ENCODE measurements at places on chromosomes 11 and 22.

DNA sequence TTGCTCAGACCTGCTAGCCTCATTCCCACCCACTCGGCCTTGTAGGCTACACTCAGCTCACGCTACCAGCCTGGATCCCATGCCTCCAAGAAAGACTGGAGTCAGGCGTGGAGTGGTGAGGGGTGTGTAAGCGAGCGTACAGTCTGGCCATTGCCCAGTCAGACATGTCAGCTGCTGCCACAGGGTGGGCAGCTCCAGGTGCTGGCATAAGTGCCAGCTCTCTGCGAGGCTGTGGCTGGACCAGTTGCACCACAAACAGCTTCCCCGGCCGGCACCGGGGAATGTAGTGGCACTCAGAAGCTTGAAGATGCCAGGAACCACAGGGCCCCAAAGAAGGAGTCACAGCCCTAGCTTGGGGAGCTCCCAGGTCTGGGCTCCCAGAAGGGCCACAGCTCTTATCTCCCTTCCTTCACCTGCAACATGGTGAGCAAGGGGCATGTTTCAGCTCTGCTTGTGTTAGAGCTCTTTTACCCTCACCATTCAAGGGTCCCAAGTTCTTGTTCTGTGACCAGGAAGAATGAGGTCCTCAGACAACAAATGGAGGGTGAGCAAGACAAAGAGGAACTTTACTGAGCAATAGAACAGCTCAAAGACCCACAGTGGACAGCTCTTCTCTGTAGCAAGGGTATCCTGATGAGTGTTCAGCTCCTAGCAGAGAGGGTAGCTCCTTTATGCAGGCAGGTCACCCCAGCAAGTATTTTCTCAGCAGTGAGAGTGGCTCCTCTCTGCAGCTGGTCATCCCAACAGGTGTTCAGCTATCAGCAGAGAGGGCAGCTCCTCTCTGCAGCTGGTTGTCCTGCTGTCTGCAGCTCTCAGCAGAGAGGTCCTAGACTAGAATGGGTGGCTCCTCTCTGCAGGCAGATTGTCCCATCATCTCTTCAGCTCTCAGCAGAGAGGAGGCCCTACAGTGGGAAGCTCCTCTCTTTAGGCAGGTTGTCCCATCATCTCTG, 6.0 kb downstream of the SBF2 start:
- no peak for DNase-seq

DNA sequence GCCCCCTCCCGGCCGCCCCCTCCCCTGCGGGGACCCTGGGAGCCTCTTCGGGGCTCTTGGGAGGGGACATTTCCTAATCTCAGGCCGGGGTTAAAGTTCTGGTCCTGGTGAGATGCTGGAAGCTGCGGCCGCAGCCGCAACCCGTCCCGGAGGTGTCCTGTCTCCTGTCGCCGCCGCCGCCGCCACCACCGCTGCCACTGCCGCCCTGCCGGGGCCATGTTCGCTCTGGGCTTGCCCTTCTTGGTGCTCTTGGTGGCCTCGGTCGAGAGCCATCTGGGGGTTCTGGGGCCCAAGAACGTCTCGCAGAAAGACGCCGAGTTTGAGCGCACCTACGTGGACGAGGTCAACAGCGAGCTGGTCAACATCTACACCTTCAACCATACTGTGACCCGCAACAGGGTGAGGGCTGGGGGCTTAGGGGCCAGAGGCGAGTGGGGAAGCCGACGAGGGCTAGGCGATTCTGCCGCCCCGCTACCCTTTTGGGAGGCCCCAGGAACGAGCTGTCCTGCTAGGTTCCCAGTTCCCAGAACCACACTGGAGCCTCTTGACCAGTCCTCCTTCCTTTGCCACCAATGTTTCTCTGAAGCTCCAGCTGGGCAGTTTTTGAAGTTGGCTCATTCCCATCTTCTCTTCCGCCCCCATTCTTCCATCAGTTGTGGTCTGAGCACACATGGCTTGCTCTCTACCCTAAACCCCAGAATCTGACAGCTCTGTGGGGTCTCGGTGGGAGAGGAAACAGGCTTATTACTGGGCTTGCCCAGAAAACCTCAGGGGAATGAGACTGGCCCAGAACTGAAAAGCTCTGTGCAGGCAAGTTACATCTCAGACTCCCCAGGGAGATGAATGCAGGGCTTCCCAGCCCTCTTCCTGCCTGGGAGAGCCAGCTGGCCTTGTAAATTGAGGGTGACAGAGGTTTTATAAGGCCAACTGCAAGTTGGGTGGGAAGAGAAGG, 781 bp downstream of the SIDT2 start:
- DNase-seq: peak; percentile 67

DNA sequence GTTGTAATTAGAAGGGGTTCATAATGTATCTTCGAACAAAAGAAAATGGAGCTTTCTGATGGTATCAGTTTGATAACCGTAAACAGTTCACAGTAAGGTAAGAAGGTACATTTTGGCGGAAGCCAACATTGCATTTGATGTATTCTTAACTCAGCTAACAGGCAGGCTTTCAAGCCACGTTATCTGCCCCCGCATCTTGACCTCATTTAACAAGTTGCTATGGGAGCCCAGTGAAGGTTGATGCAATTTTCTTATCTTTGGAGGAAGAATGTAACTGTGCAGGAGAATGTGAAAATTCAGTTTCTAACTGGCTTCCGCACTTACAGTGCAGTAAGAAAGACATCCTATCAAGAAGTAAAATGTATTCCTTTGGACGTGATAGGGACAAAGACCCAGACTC, 110.6 kb downstream of the ETS1 start:
- DNase-seq: peak; percentile 89

- DNase-seq: no peak
Measured at GRCh38 chr22:23237201-23237798, 57.0 kb downstream of the BCR start.

DNA sequence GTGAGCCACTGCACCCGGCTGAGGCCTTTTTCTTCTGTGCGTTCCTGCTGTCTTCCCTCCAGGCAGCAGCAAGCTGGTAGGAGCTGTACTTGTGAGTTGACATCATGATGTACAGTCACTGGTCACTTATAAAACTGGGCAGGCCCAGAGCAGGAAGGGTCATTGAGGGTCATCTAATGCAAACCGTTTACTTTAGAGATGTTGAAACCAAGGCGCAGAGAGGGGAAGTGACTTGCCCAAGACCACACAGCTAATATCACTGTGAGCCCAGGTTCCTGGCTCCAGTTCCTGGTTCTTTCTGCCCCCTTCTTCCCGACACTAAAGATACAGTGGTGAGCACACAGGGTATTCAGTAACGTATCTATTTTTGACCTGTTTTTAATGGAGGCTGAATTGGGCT, 27.3 kb downstream of the PTPRJ start:
- no peak for DNase-seq

- DNase-seq: no peak
Measured at GRCh38 chr22:49008682-49009235, 818.9 kb downstream of the BRD1 start.

DNA sequence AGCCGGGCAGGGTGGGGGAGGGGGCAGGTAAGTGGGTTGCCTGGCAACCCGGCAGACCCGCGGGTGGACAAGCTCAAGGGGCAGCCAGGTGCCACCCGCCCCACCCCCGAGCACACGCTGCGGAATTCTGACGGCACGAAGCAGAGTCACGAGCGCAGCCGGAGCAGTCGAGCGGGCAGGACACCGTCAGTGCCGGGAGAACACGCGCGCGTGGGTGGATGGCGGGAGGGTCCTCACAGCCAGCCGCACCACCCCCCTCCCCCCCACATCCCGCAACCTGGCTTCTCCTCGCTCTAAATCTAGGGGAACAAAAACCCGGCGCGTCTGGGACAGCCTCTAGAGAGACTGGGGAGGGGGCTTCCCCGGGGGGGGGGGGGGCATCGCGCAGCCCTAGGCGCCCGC, 133.1 kb upstream of the HSD17B12 start:
- no peak for DNase-seq

DNA sequence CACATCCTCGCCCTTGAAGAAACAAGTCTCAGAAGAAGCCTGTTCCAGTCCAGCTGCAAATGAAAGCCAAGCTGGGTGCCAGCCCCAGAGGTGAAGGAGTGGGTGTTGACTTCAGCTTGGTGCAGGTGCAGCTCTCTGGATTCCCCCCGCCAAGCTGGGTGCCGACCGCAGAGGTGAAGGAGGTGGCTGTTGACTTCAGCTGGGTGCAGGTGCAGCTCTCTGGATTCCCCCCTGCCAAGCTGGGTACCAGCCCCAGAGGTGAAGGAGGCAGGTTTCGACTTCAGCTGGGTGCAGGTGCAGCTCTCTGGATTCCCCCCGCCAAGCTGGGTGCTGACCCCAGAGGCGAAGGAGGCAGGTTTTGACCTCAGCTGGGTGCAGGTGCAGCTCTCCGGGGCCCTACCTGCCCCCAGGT, 1234.0 kb downstream of the TBC1D22A start:
- no peak for DNase-seq

DNA sequence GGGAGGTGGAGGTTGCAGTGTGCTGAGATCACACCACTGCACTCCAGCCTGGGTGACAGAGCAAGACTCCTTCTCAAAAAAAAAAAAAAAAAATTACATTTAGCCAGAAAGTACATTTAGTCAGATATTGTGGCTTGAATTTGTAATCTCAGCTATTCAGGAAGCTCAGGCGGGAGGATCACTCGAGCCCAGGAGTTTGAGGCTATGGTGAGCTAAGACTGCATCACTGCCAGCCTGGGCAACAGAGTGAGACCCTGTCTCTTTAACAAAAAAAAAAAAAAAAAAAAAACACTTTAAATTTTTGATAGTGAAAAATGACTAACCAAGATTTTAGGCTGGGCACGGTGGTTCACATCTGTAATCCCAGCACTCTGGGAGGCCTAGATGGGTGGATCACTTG, 27.3 kb downstream of the MRTFA start:
- no peak for DNase-seq

- DNase-seq: no peak
Measured at GRCh38 chr11:68186061-68186460, 27.0 kb downstream of the KMT5B start.

GRCh38 chr11:47857485-47857884, 9.3 kb upstream of the NUP160 start:
- no peak for DNase-seq

DNA sequence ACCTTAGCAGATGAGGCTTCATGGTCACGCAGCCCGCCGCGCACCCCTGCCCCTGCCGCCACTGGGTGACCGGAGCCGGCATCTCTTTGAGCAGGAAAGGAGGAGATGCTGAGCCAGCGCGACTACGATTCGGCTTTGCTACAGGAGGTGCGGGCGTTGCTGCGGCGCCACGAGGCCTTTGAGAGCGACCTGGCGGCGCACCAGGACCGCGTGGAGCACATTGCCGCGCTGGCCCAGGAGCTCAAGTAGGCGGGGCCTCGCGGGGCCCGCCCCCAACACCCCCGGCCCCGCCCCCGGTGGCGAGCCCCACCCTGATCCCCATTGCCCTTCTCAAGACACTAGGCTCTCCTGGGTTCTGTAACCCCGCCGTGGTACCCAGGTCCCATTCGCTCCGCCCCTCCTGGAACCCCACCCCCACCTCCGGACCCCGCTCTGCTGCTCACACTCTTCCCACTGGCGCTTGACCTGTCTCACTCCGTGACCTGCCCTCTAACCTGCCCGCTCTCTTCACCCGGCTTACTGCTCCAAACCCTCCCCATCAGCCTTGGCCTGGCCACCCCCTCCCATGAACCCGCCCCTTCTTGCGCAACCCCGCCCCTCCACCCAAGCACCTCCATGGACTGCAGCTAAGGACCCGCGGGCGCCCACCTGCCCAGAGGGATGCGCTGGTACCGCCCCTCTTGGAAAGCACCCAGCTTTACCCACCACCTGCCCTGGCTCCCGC, 9.1 kb downstream of the CTSF start:
- peak; percentile 49 for DNase-seq

- peak; percentile 98 for DNase-seq
Measured at GRCh38 chr22:41939981-41940831, 6.7 kb downstream of the CENPM start.

DNA sequence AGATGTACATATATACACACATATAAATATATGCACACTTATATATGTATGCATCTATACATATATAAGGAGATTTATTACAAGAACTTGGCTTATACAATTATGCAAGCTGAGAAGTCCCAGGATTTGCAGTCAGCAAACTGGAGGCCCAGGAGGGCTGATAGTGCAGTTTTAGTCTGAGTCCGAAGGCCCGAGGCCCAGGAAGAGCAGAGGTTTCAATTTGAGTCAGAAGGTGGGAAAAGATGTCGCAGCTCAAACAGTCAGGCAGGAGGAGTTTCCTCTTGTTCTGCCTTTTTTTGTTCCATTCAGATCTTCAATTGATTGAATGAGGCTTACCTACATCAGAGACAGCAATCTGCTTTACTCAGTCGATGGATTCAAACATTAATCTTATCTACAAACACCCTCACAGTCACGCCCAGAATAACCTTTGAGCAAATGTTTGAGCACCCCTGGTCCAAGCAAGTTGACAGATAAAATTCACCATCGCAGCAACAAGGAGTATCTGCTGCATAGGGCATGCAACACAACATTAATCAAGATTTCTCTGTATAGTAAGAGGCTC, 4.0 kb upstream of the SGSM1 start:
- DNase-seq: peak; percentile 33

DNA sequence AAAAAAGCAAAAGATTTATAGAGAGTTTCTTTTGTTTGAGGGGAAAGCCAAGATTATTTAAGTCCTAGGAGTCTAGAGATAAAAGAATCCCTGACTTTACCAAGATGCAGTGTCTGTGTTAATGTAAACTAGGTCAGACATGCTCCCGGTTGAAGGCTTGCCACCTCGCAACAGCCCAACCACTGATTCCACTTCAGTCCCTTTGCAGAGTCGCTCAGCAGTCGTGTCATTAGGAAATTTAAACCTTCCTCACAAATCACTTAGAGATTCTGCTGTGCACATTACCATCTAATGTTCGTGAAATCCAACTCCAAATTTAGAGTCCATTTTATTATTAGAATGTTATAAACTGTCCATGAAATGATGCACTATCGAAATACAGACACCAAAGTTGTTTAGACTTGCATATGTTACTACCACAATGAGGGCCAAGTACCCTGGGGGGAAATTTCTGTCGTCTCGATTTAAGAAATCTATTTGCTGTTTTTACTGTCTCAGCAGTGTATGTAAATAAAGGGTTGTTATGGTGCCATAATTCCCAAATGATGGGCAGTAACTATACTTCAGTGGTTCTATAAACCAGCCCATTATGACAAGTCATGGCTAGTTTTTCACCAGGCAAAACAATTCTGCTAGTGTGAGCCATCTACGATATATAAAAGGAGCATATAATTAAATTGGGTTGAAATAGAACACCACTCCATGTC, 101.4 kb upstream of the MTNR1B start:
- no peak for DNase-seq

DNA sequence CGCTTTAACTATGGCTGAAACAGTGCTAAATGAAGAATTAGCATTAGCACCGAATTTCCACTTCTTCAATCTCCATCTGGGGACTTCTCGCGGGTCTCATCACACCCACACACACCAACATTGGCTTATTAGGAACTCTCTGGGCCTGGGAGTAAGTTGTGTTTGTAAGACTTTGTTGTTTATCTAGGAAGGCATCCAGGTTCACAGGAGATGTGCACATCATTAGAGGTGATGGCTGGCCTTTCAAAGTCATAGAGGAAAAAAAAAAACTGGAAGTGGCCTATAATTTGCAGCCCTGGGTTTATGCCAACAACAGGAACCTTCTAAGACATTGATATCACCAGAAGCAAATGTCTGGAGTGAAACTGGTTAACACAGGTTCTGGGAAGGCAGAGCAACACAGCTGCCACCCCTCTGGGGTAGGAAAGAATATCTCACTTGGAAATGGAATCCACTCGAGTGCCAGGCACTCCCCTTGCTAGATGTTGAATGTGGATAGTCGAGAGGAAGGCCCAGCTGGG, 84.5 kb downstream of the TRAF6 start:
- no peak for DNase-seq

Measured in activated naive CD4-positive, alpha-beta T cell treated with anti-CD3 and anti-CD28 coated beads, Interleukin-2, amount 10 ng/mL, durations not matched to agents 7 days and 5 days (primary cell).